ENCODE measurements at places on chromosomes 5 and 9. TPM values are rescaled to one million over a fixed set of nuclear protein-coding genes. Genes with fewer than 3 reads are reported as not detected.

The PCDHGC5 gene
- 2.6 TPM for total RNA-seq

The SPAAR gene
- total RNA-seq = 0.18 TPM

The CCL21 gene
- total RNA-seq = not detected

The SLC34A1 gene
- not detected for total RNA-seq

The WNK2 gene
- total RNA-seq = not detected

The AGXT2 gene
- total RNA-seq = not detected

The SLCO6A1 gene
- not detected for total RNA-seq

Measured in smooth muscle cell of bladder (primary cell).